NCI-H1105 (cell line): ENCODE measurements at places on chromosomes 4 and X.

DNA sequence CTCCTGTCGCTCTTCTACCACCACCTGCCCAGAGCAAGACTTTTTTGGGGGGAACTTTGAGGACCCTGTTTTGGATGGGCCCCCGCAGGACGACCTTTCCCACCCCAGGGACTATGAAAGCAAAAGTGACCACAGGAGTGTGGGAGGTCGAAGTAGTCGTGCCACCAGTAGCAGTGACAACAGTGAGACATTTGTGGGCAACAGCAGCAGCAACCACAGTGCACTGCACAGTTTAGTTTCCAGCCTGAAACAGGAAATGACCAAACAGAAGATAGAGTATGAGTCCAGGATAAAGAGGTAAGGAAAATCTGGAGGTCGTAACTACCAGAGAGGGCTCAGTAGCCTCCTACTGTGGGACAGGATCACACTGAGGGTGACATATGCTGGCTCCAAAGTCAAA lies 364.5 kb downstream of the MAPK10 start:
- DNase-seq, result no peak

- DNase-seq, result no peak
Observed at GRCh38 chr4:122652379-122652778, 31.5 kb upstream of the IL21 start.

DNA sequence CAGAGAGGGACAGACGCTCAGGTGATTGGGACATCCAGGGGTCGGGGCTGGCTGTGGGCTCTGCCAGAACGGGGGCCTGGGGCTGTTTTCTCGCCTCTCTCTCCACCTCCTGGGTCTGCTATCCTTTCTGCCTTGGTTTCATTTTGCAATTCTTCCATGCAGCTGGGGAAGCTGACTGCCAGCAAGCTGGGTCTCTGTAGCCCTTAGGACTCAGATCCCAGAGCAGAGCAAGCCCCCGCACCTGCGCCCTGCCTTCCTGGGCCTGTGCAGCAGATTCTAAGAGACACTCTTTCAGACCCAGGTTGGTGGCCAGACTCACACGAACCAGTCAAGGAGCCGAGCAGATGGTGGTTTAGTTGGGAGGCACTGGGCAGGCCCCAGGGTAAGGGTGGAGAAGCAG lies 59.1 kb upstream of the GRPEL1 start:
- no peak for DNase-seq

DNA sequence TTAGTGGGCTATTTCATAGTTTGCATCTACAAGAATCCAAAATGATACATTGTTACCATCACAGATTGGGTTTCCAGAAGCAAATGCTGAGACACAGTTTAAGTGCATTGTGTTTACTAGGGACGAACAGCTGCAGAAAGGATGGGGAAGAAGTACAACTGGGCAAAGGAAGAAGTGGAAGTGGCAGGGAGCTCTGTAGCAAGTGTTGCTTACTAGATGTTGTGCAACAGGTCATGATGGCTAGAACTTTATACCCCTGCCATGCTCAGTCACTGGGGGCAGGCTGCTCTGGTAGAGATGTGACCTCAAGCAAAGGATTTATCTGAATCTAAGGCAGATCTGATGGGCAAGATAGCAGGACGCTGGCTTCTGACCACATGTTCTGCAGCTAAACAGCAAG lies 76.1 kb upstream of the EMCN start:
- DNase-seq, result no peak

DNA sequence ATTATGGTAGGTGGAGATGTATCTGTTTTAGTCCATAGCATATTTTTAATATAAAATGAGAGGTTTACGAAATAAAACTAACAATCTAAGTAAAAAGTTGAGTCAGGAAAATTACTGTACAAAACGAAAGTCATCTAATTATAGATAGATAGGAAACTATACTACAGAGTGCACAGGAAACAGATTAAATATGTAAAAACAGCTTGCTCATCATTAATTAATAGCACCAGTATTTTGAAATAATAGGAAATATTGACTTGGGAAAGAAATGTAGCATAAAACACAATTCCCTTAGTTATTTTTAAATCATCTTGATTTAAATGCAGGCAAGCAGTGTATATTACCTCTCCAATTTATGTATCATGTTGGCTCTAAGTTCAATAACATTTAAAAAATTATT lies 227.9 kb downstream of the GPM6A start:
- DNase-seq, result no peak

- no peak for DNase-seq
Observed at GRCh38 chrX:107715331-107716117, 60.1 kb downstream of the TSC22D3 start.

GRCh38 chr4:152430507-152430906 lies 105.4 kb downstream of the FBXW7 start:
- no peak for DNase-seq

GRCh38 chr4:42768125-42768748 lies 111.3 kb upstream of the ATP8A1 start:
- DNase-seq, result no peak

- peak; percentile 2 for DNase-seq
Observed at GRCh38 chrX:136028383-136028984, 43.2 kb downstream of the SLC9A6 start.

- no peak for DNase-seq
Observed at GRCh38 chr4:123031664-123032063, 109.3 kb upstream of the NUDT6 start.

GRCh38 chrX:31993637-31994036 lies 921.8 kb upstream of the FTHL17 start:
- no peak for DNase-seq

- DNase-seq, result no peak
Observed at GRCh38 chr4:4693258-4693657, 151.4 kb upstream of the STX18 start.

DNA sequence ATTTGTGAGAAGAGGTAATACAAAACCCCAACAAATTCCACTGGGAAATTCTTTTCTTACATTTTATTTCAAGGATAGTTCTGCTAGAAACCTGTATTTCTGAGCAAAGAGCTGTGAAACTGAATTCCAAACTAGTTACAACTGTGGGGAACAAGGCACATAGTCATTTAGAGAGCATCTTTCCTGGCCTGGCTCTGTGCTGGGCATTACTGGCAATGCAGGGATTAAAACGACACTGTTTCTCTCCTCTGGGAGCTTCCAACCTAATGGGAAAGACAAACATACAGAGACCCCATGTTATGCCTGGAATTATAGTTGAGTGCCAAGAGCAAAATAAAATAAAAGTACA lies 36.5 kb downstream of the SUPT20HL1 start:
- no peak for DNase-seq

- DNase-seq, result no peak
Observed at GRCh38 chrX:119266364-119266995, 30.4 kb downstream of the PGRMC1 start.

DNA sequence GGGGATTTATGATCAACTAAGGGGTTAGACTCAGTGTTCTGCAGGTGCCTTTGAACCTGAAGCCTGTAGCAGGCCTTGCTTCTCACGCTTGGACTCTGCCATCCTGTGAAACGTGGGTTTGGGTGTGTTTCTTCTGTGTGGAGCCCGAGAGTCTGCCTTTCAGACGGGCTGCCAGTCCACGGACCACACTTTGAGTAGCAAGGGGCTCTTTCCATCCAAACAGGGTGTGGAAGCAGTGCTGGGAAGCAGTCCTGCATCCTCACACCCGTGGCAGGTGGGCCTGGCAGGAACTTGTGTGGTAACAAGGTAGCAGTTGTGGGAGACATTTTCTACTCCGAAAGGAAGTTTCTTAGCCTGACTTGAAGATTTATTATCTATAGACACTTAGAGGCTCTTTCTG lies 22.7 kb downstream of the RGS12 start:
- no peak for DNase-seq

DNA sequence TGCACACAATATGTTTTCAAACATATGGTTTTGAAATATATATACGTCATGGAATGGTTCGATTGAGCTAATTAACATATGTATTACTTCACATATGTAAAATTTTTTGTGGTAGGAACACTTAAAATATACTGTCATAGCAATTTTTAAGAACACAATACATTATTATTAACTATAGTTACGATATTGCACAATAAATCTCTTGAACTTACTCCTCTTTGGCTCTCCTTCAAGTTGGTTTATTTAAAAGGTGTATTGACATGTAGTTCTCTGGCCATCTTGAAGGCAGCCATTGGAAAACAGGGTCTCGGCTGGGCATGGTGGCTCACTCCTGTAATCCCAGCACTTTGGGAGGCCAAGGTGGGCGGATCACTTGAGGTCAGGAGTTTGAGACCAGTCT lies 53.8 kb downstream of the CASP3 start:
- no peak for DNase-seq

GRCh38 chr4:171956678-171957077 lies 143.5 kb downstream of the GALNTL6 start:
- no peak for DNase-seq

- DNase-seq, result no peak
Observed at GRCh38 chr4:181566490-181566889, 676.7 kb upstream of the TENM3 start.

GRCh38 chr4:126779436-126780166 lies 853.2 kb upstream of the INTU start:
- DNase-seq, result no peak

DNA sequence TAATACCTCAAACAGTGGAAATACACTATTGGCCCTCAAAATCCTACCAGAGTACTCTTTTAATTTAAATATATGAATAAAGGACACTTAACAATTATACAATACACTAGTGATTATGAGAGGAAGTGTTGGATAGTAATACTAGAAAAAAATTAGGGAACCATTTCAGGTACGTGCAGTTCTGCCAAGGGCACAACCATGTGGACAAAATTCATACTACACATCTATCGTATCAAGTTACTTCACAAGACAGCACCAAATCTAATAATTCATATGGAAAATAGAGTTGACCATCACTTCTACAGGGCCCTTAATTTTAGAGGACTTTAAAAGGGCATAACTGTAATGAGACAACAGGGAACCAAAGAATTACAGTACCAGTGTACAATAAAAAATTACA lies 69.2 kb upstream of the ZCCHC13 start:
- DNase-seq, result no peak

DNA sequence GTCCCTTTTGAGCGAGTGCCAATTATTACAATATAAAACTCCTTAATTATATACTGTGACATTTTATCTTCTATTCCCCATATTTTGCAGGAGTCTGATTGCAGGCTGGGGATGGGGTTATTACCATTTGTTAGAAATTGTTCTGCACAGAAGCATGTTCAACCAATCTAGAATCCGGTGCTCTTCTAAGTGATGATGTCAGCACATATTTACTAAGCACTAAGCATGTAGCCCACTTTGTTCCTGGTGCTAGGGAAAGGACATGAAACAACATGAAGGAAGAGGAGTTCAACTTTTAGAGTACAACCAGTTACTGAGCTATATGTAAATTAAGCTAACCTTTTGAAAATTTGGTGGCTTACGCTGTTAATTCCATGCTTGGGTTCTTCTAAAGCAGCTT lies 52.8 kb upstream of the IL1RAPL2 start:
- DNase-seq, result no peak

- no peak for DNase-seq
Observed at GRCh38 chrX:40010550-40011321, 87.0 kb downstream of the BCOR start.

GRCh38 chr4:26223155-26223554 lies 97.7 kb upstream of the RBPJ start:
- no peak for DNase-seq

GRCh38 chrX:13119386-13119785 lies 75.0 kb upstream of the FAM9C start:
- DNase-seq, result no peak

- DNase-seq, result no peak
Observed at GRCh38 chr4:69589884-69590283, 49.6 kb downstream of the UGT2A2 start.

DNA sequence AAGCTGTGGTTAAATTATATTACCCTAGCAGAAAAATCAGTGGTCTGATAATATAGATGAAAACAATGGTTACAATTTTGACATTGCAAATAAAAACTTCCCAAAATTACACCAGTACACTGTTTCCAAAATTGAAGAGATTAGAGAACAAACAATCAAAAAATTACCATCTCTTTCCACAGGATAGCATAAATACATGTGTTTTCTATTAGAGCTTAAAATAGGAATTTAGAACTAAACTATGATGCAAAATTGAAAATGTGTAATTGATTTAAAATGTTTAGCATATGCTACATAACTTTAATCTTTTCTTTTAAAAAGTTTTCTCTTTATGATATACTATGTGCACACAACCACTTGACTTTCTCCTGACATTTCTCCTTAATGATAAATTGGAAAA lies 6.7 kb downstream of the EDNRA start:
- no peak for DNase-seq

DNA sequence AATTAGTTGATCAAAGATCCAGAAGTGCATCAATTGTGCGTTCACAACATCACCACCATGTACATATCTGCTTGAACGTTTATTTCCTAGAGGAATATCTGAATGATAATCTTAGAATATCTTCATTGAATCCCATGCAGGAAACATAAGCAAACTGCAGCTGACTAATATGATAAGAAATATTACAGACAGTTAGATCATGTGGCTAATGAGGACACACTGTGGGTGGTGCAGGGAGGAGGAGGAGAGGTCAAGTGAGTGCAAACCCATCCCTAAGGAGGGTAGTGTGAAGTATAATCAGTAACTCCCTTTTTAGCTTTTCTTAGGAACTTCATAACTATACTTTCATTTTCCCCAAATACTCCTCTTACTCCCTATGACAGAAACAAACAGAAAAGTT lies 58.3 kb upstream of the HPGD start:
- no peak for DNase-seq

DNA sequence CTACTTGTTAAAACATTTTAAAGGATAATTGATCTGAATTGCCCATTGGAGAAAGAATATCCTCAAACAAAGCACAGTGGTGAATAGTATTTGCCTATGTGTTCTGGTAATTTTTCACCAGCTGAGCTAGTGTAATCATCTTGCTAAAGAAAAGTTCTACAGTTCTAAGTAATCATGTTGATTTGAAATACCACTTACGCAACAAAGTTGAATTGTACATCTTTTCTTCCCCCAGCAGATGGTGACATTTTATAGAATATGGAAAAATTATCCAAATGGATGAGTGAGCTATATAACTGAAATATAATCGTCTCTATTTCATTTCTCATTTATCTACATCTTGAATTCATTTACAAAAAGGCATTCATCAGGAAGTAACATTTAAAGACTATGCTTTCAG lies 9.7 kb upstream of the ZNF674 start:
- no peak for DNase-seq

DNA sequence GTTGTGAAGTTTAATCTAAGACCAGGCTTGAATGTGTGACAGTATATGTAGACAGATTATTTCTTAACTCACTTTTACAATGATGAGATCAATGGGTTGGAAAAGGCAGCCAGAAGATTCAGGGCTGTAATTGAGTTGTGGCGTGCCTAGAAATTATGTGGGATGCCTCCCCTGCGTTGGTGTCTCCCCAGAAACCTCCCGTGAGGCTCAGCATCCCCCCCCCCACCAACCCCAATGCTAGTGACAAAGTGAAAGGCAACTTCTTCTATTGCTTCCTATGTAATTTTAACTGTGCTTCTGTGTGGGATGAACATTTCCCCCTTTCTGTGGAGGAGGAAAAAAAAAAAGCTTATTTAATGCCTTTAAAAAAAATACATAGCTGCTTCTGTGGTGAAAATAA lies 297.9 kb downstream of the ARHGAP10 start:
- DNase-seq, result no peak
